ENCODE measurements at places on chromosomes 7 and 10.

DNA sequence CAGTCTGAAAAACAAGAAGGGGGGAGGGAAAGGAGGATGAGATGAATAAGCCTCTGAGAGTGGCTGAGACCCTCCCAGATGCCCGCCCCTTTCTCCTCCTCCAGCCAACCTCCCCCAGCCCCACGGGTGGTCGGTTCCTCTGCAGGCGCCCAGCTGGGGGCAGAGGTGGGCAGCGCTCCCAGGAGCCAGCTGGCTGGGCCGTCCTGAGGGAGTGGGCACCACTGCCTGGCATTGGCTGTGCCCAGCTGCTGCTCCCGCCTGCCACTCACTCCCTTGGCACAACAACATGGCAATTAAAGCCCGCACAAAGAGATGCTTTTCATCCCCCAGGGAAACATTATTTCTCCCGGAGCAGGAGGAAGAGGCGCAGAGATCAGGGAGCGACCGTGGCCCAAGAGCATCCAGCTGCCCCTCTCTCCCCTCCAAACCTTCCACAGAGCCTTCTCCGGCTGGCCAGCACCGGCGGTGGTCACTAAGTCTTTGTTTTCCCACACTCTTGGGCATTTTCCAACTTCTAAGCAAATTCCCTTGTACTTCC is 107.2 kb downstream of the SPDYE5 start:
- no peak for DNase-seq

GRCh38 chr10:13589316-13589715 is 2.6 kb downstream of the PRPF18 start:
- DNase-seq = peak; percentile 23

- DNase-seq = no peak
Observed at GRCh38 chr7:138776166-138776833, 21.5 kb upstream of the TMEM213 start.

DNA sequence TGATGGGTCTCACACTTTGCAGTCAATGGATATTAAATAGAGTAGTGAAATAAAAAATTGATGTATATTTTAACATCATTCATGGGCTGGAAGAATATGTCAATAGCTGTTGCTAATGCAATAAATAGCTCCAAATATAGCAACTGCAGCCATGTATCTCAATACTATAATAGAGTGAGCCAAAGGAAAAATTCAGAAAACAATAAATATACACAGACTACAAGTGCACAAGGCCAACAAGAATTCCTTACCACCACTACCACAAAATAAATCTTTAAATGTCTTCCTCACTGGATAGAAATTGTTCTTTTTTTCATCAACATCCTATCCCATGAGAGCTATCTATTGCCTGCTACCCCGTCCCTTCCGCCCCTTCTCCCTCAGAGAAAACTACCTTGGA is 113.1 kb upstream of the TRIM24 start:
- no peak for DNase-seq

DNA sequence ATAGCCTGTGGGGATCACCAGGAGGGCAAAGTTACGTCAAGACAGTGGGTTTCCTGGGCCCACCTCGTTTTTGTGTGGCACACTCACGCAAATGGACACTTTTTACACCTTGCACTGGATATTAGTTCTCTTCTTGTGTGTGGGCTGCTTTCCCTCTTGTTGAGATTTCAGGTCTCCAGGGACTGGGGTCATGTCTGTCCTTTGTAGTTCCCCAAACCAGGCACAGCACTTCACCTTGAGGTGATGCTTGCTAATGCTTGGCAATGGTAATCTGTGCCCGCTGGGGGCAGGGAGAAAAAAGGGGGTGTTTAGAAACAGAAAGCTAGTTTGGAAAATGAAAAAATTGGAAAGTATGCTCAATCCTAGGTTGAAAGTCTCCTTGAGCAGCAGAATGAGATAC is 195.3 kb downstream of the PTEN start:
- no peak for DNase-seq

- DNase-seq = no peak
Observed at GRCh38 chr10:77226853-77227565, 410.6 kb downstream of the KCNMA1 start.

- DNase-seq = no peak
Observed at GRCh38 chr10:43728425-43728824, 79.7 kb upstream of the ZNF32 start.

DNA sequence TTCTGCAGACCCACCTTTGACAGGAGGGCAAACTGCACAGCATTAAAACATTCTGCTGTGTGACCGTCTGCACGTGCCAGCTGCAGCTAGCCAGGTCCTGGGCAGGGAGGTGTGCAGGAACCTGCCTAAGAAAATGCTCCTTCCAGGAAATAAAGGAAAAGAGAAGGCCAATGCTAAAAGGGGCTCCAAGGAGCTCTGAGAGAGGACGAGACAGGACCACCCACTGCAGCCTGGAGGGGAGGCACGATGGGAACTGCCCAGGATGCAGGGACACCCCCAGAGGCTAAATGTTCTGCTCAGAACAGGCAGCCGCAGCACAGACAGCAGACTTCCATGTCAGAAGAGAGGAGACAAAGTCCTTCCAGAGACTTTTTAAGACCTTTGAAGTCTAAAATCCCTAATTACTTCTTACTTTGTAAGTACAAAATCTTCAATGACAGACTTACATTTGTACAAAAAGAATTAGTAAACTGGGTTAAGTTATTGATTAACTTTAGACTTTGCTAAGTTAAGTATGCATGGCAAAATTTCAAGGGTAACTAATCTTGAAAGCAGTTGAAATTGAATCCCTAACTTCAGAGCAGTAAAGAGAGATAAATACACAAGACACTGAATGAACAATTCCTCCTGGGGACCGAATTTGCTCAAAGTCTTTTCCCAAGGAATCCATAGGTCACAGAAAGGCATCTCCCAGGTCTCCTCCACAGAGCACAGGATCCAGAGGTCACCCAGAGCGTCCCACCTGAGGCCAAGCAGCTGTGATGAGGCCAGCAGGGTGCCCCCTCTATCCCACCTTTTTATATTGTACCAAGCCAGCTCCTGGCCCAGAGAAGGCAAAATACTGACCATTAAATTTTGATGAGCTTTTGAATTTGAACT is 21.5 kb downstream of the HSPA12A start:
- no peak for DNase-seq

GRCh38 chr7:149724661-149725425 is 48.5 kb downstream of the ZNF467 start:
- DNase-seq = no peak

DNA sequence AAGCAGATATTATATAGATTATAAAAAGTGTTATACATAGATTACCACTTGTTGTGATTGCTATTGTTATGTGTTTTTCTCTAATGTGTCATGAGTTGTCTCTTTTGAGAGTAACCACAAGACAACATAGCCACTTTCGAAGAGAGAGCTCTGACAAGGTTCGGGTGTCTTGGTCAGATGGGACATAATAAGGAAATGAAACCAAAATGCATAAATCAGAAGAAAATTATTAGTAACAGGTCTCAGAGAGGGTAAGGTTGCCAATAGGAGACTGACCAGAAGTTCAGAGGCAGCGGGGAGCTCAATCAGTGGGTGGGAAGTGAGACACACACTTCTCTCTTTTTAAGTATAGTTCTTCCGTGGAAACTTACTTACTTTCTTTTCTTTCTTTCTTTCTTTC is 639.2 kb upstream of the POT1 start:
- DNase-seq = no peak

DNA sequence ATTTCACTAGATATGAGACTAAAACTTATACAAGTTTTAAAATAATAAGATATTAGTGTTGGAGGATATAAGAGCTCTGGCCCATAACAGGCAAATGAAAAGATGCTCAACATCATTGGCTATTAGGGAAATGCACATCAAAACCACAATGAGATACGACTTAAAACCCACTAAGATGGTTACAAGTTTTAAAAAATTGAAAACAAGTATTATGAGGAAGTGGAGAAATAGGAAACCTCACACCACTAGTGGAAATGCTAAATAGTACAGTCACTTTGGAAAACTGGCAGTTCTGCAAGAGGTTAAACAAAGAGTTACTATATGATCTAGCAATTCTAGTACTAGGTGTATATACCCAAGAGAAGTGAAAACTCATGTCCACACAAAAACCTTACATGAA is 17.2 kb downstream of the PANK1 start:
- DNase-seq = no peak

GRCh38 chr7:129351320-129351719 is 82.9 kb upstream of the STRIP2 start:
- peak; percentile 67 for DNase-seq

- DNase-seq = peak; percentile 71
Observed at GRCh38 chr10:102988404-102989314, 70.6 kb downstream of the CNNM2 start.

Measured in choroid plexus epithelial cell (primary cell).